ENCODE measurements at places on chromosomes 6 and 20. TPM values are rescaled to one million over a fixed set of nuclear protein-coding genes. Genes with fewer than 3 reads are reported as not detected.

GRCh38 chr6:13922750-13923149 is 2.0 kb upstream of the RNF182 start:
- peaks cover 2% of the 10 kb centered on the region for H3K36me3 ChIP-seq
- peaks cover 63% of the 10 kb centered on the region for H3K27me3 ChIP-seq
- no peak overlapping the region for H3K4me3 ChIP-seq
- no peak overlapping the region for H3K27ac ChIP-seq

IRF4 gene
- total RNA-seq: 554 TPM

CRISP2 gene
- total RNA-seq: not detected

- H3K27me3 ChIP-seq: no peaks in the 10 kb centered on the region
- no peak overlapping the region for H3K4me3 ChIP-seq
- peaks cover 15% of the 10 kb centered on the region for H3K4me1 ChIP-seq
- DNase-seq: no peak
Measured at GRCh38 chr20:34553366-34553867, 5.1 kb upstream of the MAP1LC3A start.

CST4 gene
- not detected for total RNA-seq

GRCh38 chr6:68597642-68598041 is 37.4 kb upstream of the ADGRB3 start:
- no peaks in the 10 kb centered on the region for H3K27me3 ChIP-seq
- no peak for DNase-seq
- no peak overlapping the region for H3K4me3 ChIP-seq
- H3K4me1 ChIP-seq: no peaks in the 10 kb centered on the region
- peaks cover 2% of the 10 kb centered on the region for H3K36me3 ChIP-seq
- no peak overlapping the region for H3K27ac ChIP-seq

DEF6 gene
- 108 TPM for total RNA-seq

GRCh38 chr20:833121-833449 is 430 bp upstream of the FAM110A start:
- H3K27me3 ChIP-seq: no peaks in the 10 kb centered on the region
- H3K4me1 ChIP-seq: peaks cover 46% of the 10 kb centered on the region
- H3K27ac ChIP-seq: peak overlapping the region; percentile 68
- DNase-seq: no peak
- peaks cover 6% of the 10 kb centered on the region for H3K36me3 ChIP-seq

C6orf163 gene
- 2.0 TPM for total RNA-seq
